ENCODE measurements at places on chromosomes 2 and 18.

DNA sequence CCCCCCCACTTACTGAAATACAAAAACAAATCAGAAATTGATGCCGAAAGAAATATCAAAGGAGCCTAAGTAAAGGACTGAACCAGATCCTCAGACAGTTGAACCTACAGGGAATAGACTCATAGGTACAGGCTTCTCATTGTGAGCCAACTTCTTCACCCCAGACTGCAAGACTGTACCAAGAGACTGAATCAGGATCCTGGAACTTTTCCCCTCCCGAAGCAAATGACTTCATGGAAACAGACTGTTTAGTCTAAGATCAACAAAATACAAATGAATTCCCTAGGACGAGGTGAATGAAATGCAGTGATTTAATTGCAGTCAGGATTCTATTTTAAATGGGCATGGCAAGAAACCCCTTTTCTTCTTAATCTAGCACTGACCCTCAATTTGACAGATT, 53.6 kb upstream of the RNF152 start:
- DNase-seq, result no peak

GRCh38 chr2:2866459-2866858, 511.2 kb downstream of the EIPR1 start:
- no peak for DNase-seq

DNA sequence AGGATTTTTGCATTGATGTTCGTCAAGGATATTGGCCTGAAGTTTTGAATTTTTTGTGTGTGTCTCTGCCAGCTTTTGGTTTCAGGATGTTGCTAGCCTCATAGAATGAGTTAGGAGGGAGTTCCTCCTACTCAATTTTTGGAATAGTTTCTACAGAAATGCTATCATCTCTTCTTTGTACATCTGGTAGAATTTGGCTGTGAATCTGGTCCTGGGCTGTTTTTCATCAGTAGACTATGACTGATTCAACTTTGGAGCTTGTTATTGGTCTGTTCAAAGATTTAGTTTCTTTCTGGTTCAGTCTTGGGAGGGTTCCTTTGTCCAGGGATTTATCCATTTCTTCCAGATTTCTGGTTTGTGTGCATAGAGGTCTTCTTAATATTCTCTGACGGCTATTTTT, 166.7 kb downstream of the ST6GAL2 start:
- DNase-seq, result no peak

DNA sequence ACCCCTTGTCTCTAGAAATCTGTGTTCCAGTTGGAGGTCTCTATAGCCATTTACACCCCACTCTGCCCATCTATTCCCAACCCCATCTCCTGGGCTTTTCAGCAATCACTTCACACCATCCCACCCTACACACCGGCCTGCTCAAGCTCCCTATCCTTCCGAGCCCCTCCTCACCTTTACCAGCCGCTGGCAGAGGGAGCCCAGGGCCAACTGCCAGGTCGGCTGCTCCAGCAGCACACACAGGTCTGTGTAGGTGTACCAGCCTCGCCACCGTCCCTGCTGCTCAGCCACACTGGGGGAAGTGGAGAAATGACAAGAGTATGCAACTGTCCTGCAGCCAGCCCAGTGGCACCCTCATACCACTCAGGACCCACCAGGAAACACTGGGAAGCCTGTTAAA, 3.3 kb upstream of the SLC23A3 start:
- no peak for DNase-seq

- no peak for DNase-seq
These were observed 446 bp downstream of the COPS9 start for GRCh38 chr2:240135706-240136012.

GRCh38 chr2:211846714-211847113, 691.9 kb downstream of the ERBB4 start:
- no peak for DNase-seq

DNA sequence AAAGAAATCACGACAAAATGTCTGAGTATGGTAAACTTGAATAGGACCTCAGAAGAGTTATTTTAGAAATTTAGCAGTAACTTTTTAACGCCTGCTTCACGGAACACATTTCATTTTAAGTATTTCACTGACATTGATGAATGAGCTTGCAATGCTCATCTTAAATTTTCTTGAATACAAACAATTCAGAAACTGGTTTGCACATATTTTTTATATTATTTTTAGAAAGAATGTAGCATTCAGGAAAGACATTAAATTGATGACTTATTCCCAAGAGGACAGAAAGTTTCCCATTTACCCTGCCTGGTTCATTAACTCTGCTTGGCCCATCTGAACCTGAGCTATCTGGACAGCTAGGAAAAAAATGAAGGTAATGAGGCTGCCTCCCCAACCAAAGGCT, 89.3 kb downstream of the MBD2 start:
- DNase-seq, result no peak

DNA sequence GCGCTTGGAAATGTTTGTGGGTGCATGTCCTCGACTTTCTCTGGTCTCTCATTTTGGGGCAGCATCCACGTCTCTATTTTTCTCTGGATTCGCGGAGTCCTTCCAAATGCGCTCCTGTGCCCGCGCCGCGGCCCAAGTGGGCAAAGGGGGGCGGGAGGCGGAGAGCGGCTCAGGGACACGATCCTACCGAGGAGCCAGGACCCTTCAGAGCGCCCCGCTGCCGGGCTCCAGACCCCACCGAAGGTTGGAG, 990 bp downstream of the EPAS1 start:
- no peak for DNase-seq

DNA sequence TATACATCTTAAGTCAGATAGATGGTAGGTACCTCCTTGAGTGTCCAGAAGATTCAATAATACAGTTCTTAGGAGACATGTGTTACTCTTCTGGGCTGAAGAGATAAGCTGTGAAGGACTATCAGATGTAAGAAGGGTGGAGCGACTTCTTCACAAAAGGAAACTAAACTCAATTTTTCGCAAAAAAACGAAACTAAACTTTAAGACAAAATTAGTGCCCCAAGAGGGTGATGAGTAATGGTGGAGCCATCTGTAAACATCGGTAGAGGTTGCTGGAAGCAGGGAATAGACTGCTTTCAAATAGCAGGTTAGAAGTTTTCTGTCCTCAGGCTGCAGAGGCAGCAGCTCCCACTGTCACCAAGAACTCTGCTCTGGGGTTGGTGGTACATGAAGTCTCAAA, 111.6 kb upstream of the TACR1 start:
- no peak for DNase-seq

- no peak for DNase-seq
These were observed 199.2 kb downstream of the PTPRM start for GRCh38 chr18:7766346-7766745.

DNA sequence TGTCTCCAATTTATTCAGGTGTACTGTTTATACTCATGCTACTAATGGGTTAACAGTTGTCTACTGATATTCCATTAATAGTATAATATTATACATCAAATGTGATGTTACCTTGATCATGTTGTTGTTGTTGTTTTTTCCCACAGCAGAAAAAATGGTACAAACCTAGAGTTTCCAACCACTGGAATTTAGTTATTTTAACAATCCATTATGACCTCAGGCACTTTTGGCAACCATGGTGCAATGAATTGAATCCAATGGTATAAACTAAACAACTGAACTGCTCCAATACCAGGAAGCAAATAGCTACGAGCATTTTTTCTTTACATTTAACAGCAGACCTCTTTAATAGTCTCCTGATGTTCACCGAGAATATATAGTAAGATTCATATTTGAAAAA, 31.0 kb upstream of the C2orf66 start:
- DNase-seq, result no peak

- no peak for DNase-seq
These were observed 17.5 kb downstream of the VRK2 start for GRCh38 chr2:58064086-58064485.

GRCh38 chr18:27959101-27959500, 217.8 kb downstream of the CDH2 start:
- no peak for DNase-seq

DNA sequence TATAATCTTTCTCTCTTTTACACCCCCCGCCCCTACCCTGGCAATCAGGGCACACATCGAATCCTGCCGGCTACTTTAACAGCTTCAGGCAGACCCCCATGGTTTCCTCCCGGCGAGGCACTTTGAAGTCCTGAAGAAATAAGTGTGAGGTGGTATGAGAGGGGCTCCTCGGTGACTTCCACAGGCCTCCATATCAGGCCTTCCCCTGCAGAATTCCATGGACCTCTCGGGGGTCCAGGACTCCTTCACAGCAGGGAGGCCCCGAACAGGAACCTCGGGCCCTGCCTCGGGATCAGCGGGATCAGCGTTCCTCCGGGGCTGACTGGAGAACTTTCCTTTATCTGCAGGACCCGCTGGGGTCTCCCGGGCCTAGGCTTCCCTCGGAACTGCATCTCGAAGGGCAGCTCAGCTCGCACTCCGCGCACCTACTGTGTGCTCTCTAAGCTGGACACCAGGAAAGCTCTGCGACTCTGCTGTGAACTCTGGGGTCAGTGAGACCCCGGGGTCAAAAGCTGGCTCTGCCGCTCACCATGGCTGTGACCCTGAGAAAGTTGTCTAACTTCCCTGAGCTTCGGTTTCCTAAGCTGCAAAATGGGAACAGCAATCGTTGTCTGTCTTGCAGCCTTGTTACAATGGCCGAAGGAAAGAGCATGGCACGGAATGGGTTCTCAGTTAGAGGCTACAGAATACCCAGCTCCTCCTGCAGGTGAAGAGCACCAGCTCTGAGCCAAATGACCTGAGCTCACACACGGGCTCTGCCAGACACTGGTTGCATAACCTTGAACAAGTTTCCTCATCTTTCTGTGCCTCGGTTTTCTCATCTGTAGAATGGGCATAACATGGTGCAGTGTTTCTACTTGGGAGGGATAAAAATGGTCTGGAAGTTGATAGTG, 97.4 kb upstream of the ID2 start:
- no peak for DNase-seq

GRCh38 chr2:42928161-42928691, 135.8 kb upstream of the HAAO start:
- no peak for DNase-seq

DNA sequence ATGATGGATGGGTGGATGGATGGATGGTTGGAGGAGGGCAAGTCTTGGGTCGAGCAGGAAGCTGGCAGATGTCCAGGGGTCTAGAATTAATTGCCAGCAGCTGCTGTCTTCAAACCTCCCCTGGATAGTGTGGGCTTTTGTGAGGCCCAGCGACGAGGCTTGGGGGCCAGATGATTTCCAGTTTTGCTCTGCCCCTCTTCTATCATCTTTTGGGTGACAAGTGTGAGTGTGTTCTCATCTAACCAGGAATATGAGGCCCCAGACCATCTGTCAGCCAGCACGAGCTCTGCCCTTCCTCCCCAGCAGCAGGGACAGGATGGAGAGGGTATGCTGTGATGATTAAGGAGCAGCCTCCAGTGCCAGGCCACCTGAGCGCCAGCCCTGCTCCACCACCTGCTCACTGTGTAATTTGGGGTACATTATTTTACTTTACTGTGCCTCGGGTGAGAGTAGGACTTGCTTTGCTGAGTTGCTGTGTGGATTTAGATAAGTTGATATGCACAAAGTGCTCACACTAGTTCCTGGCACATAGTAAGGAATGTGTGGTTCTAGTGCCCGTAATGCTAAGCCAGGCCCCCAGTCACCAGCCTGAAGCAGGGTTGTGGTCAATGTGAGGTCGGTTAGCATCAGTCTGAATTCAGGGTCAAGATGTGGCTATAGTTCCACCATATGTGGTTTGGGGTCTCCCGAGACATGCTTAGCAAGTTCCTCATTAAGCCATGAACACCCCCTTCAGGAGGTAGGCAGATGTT, 251.1 kb downstream of the CYP26B1 start:
- no peak for DNase-seq

GRCh38 chr2:148918554-148918953, 43.5 kb downstream of the KIF5C start:
- DNase-seq, result no peak

DNA sequence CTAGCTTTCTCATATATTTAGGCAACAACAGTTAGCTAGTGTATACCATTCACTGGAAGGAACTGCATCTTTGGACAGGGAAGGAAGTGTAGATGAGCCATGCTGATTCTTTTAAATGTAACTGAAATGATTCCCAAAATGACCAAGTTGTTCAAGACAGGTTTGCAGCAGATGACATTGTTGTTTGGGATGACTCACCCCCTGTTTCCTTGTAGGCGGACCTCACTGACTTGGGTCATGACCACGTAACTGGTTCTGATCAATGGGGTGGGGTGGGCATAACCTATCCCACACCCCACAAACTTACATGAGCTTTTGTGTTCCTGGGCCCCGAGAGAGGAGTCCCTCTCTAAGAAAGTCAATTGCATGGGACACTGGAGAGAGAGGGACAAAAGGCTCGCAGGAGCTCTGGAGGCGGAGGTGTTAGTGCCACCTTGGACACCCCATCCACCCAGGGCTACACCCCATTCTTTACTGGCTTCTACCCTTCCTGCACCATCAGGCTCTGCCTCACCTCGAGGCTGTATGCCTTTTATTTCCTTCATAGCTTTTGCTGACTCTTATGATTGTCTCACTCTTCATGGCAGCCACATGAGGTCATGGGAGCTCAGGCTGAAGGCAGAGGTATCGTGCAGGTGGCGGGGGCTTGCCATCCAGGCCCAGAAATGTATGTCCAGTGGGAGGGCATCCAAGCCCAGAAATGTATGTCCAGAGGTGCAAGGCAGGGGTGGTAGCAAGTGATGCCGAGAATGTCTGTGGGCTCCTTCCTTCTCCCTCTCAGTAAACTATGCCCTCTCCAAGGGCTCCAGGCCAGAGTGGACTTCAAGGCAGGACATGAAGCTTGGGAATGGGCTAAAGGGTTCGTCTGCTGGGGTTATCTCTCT, 108.0 kb downstream of the TWIST2 start:
- DNase-seq, result no peak
